ENCODE measurements at places on chromosomes 7 and 10. TPM values are rescaled to one million over a fixed set of nuclear protein-coding genes. Genes with fewer than 3 reads are reported as not detected.

GRCh38 chr7:7002418-7003062, 176.5 kb upstream of the CCZ1B start:
- DNase-seq = no peak

DNA sequence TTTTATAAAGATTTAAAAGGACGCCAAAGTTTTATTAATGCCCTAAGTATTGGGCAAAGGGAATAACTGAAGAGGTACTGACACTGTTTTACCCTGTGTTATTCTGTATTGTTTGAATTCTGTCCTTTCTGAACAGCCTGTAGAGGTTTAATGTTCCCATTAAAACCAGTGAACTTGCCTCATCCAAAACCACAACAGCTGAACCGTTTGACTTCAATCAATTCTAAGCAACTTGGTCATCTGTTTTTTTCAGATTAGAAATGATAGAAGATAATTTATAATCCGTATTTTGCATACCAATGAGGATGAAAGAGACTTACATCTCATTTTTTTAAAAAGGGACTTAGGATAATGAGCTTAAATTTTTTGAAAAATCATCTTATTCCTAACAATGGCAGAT, 40.4 kb downstream of the HACD1 start:
- peak; percentile 64 for DNase-seq

DNA sequence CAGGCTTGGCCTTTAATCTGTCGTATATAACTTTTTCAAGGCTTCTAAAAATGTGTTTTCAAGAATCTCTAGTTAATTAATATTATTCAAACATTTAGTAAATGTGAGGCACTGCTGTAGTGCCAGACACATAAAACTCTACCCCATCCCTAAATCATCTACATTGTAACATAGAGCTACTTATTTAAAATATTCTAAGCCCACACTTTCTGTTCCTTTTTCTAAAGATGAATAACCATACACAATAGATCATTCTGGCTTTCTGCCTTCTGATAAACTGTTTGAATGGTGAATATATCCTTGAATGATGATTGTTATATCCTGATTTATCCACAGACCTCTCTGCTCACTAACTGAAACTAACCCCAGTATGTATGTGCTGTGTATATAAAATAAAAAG, 41.4 kb downstream of the BRAF start:
- DNase-seq = no peak

- no peak for DNase-seq
Measured at GRCh38 chr10:52280051-52280450, 34.0 kb upstream of the DKK1 start.

GRCh38 chr10:51288511-51288910, 214.2 kb downstream of the PRKG1 start:
- DNase-seq = no peak

GRCh38 chr7:13307040-13307439, 619.6 kb downstream of the ARL4A start:
- no peak for DNase-seq

DNA sequence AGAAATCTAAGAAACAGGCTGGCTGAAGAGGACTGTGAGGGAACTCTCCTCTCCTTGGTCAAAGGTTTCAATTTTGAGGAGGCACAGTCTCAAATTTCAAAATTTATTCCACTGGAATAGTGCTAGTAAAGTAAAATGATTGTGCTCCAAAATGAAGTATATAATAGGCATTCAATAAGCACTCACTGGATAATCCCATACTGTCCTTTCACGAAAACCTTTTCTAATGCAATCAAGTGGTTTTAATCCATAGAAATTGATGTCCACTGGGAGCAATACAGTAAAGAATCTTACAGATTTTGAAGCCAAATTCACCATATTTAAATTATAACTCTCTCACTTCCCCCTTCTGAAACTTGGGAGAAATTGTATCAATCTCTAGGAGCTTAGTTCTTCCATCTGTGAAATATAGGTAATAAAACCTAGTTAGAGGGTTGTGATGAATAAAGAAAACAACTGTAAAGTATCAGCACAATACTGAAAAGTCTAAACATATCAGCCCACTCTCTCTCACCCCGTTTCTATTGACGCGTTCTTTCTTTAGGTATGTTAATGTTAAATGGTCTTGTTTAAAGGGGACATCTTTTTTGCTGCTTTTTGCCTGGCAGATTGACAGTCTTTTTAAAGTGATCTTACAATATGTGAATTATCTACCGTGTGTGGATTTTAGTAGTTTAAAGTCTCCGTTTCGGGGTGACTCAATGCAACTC, 40.8 kb upstream of the LRRN3 start:
- DNase-seq = no peak

ING3 gene
- total RNA-seq = 19.4 TPM

DNA sequence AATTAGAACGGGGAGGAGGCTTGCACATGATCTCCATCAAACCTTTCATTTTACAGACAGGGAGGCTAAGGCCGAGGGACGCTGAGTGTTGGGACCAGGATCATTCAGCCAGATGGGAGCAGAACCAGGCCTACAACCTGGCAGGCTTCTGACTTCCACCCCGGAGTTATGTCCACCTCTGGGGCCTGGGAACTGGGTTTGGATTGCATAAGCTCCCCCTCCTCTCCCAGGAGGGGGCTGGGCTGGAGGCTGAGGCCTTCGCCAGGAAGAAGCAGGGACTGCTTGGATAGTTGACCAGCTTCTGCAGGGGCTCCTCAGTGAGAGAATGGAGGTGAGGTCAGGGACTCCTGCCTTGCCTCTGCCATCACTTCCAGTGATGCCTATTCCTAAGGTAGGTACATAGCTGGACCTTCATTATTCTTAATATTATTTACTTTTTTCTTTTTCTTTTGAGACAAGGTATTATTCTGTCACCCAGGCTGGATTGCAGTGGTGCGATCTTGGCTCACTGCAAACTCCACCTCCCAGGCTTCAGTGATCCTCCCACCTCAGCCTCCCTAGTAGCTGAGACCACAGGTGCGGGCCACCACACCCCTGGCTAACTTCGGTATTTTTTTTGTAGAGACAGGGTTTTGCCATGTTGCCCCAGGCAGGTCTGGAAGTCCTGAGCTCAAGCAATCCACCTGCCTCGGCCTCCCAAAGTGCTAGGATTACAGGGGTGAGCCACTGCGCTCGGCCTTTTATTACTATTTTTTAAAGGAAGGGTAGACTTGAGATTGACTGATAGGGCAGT, 1.3 kb downstream of the SNX10 start:
- no peak for DNase-seq

DYDC2 gene
- total RNA-seq = not detected

DNA sequence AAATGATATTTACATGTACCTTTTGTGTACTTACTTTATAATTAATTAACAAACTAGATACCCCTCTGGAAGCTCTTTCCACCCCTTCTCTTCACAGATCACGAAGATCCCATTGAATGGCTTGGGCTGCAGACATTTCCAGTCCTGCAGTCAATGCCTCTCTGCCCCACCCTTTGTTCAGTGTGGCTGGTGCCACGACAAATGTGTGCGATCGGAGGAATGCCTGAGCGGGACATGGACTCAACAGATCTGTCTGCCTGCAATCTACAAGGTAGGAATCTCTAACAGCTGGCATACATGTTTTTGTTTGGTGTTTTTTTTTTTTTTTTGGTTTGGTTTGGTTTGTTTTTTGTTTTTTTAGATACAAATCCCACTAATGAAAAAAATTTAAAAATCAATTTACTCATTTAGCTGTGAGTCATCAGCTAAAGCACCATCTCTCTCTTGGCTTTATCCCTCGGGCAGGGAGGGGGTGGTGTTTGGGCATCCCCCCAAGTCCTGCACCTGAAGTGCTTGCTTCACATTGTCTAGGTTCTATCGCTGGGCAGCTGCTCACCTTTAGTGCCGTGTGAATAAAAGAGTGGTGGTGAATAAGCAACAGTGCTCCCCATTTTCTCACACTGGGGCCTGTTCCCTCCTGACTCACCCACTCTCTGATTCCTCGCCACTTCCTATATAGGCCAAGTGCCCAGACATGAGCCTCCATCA, 68.9 kb downstream of the MET start:
- DNase-seq = peak; percentile 47

- no peak for DNase-seq
Measured at GRCh38 chr7:44838751-44839150, 9.1 kb downstream of the H2AZ2 start.

LIPF gene
- 1.7 TPM for total RNA-seq

DNA sequence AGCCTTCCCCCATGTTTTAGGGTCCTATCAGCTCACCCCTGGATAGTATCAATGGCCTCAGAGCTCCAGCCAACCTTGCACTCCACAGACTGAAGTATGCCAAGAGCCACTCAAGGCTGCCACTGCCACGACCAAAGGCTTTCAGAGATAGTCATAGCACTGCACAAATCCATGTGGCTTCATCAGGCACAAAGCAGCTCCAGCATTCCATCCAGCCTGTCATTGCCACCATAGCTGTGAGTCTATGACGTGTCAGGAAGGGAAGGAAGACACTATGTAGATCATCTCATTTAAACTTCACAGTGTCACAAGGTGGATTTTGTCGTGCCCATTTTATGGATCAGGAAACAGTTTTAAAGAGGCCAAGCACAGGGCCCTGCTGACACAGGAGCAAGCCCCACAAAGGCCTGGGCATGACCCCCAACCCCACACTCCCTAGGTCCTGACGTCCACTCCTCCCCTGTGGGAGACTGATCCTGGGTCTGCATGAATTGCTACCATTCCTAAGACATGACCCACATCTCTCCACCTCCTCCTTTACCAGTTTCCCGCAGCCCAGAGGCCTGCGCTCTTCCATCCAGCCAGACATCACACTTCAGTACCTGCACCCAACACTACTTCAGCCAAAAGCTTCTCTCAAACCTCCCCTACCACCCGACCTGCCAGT, 119.4 kb downstream of the DIP2C start:
- DNase-seq = no peak

GNGT1 gene
- not detected for total RNA-seq

- no peak for DNase-seq
Measured at GRCh38 chr10:10165415-10165814, 852.3 kb upstream of the CELF2 start.

DNA sequence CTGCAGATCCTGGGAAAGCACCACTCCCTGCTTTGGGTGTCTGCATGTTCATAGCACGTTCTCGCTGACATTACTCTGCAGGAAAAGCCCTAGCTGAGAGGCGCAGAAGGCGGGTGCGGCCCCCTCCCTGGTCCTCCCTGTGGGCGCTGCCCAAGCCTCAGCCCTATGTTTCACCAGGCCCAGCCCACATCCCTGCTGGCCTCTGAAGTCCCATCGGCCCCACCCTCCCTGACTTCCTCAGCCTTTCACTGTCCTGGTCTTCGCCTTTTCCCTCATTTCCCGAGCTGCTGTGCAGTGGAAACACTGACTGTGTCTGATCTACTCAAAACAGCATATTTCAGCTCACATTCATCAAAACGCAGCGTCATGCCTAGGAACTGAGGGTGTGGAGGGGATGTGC, 36.3 kb upstream of the DIP2C start:
- DNase-seq = no peak

SPDYE18 gene
- total RNA-seq = not detected

- no peak for DNase-seq
Measured at GRCh38 chr7:25319707-25320106, 91.4 kb upstream of the NPVF start.

GRCh38 chr10:128296253-128297007, 170.2 kb upstream of the MKI67 start:
- no peak for DNase-seq

- DNase-seq = no peak
Measured at GRCh38 chr10:61628151-61628874, 34.4 kb upstream of the CABCOCO1 start.

HACD1 gene
- total RNA-seq = 123 TPM

GRCh38 chr10:127012769-127013152, 107.5 kb downstream of the DOCK1 start:
- DNase-seq = peak; percentile 89

DNA sequence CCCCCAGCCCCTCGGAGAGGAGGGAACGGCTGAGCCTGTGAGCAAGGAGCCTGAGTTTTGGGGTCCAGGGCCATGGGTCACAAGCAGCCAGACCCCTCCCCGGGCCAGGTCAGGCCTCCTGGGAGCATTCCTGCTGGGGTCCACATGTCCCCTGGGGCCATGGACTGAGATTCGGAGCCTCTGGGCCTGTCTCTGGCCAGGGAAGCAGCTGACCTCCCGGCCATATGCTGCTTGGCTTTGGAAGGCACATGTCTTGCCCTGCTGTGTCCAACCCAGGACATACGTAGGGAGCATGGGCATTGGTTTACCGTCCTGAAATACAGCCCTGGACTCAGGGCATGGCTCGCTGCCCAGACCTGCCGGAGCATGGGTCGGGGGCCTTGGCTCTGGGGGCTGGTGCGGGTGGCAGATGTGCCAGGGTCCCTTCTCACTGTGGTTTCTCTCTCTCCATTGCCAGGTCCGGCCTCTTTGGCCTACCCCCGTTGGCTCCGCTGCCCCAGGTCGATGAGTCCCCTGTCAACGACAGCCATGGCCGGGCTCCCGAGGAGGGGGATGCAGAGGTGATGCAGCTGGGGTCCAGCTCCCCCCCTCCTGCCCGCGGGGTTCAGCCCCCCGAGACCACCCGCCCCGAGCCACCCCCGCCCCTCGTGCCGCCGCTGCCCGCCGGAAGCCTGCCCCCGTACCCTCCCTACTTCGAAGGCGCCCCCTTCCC, 7.3 kb downstream of the PWWP2B start:
- DNase-seq = no peak

DNA sequence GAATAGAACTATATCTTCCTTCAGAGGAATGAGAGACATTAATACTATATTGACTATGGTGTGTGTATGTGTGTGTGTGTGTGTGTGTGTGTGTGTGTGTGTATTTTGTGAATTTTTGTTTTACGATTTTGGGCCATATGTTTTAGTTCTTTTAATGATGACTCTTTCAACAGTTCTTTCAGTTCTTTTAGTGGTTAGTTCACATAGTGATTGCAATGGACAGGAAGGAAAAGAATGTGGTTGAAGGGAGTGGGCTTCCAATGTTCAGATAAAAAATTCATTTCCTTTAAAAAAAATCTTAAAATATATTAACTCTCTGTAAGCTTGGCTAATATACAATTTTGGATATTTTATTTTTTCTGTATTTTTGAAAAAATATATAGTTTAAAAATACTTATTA, 315.7 kb upstream of the DGKB start:
- DNase-seq = no peak

GRCh38 chr7:81533426-81533825, 236.4 kb downstream of the HGF start:
- no peak for DNase-seq

TUBAL3 gene
- total RNA-seq = not detected

GRCh38 chr10:24947304-24948097, 4.9 kb downstream of the PRTFDC1 start:
- DNase-seq = no peak

GRCh38 chr10:124983321-124983720, 41.4 kb downstream of the ZRANB1 start:
- no peak for DNase-seq

UBTD1 gene
- total RNA-seq = 95.8 TPM

CPA2 gene
- total RNA-seq = not detected

Measured in myocyte (in vitro differentiated cells).